ENCODE measurements at places on chromosomes 5 and 9.
A peak's percentile ranks its signal among the peaks of the same experiment; 100 is the strongest.

GRCh38 chr5:72476721-72477120, 30.5 kb downstream of the ZNF366 start:
- DNase-seq: no peak

DNA sequence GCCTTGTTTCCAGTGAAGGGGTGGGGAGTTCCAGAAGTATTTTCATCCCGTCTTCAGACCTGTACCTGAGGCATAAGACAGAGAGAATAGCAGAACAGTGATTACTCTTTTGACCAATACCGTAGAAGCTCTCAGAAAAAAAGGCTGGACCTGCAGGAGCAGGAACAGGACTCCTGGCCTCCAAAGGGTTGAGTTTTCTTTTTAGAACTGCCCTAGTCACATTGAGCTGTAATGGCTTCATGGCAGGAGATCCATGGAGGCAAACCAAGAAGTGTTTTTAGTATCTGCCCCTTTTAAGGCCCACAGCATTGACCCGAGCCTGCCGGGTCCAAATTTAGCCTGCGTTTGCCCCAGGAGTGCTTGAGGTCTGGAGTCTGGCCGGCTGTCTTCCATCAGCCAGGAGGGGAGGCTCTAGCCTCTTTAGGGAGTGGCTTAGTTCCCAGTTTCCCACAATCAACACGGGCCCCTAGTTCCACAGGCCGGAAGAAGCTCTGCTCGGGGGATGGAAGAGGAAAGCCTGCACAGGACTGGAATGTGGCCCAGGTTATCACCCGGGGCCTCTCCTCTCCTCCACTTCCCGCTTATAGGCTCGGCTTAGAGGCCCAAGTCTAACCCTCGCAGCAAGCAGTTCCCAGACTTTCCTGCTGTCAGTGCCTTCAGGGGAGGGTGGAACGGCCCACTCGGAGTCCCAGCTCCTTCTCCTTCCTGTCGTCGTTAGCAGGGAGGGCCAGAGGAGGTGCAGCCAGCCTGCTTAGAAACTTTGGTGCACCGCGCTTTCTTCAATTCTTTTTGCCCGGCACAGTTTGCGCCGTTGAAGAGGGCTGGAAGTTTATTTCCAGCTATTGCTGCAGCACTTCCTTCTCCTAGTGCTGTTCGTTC, 80.7 kb downstream of the C9orf152 start:
- peak; percentile 36 for DNase-seq

DNA sequence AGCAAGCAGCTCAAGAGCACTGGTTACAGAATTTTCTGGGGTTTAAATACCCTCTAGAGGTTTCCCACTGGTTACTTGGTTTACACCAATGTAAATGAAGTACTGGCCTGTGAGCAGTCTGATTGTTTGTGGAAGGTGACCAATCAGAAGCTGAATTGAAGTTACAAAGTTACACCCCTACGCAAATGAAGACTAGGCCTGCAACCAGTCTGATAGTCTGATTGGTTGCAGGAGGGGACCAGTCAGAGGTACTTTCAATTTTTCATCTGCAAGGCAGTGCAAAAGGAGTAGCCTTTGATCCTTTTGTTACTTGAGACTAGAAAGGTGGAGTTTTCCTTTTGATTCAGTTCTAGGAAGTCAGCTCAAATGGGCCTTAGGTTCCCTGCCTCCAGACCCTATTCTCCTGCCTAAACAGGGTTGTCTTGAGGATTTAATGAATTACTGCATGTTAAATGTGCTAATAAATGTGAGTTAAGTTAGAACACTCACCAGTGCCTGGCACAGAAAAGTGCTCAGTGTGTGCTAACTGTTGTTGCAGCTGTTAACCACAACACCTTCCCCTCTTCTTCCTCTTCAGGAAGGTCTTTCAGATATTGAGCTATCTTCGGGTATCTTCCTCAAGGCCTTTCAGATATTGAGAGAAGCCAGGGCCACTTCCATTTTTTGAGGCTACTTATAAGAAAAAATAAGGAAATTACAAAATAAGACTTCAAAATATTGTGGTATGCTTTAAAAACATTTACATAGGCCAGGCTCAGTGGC, 32.1 kb upstream of the CLINT1 start:
- DNase-seq: no peak

- DNase-seq: no peak
Measured at GRCh38 chr5:65034813-65035209, 266.1 kb downstream of the CWC27 start.

DNA sequence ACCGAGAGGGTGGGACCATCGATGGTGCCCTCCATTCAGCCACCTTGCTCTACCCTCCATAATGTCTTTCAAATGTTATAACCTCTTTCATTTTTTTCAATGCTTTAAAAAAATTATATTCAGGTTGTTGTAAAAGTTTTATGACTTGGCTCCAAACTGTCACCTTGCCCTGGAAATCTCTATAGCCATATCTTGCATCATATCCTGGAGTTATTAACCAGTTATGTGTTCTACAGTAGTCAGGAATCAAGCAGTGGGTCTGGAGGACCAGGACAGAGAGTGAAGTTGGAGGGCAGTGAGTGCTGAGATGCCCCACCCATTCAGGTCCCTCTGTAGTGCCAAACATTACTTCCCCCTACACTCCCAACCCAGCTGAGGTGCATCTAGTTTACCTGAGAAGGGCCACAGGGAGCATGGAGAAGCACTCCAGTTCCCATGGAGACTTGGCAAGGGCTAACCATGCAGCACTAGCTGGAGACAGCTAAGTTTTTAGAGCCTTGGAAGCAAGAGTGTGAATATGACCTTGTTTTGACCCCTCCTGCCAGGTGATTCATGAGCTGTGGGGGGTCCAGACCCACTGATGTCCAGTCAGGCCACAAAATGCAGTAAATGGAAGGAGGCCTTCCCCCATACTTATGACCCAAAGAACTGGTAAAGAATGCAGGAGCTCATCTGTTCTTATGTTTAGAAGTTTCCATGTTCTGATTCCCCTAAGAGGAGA, 5.5 kb downstream of the IFNA8 start:
- no peak for DNase-seq

DNA sequence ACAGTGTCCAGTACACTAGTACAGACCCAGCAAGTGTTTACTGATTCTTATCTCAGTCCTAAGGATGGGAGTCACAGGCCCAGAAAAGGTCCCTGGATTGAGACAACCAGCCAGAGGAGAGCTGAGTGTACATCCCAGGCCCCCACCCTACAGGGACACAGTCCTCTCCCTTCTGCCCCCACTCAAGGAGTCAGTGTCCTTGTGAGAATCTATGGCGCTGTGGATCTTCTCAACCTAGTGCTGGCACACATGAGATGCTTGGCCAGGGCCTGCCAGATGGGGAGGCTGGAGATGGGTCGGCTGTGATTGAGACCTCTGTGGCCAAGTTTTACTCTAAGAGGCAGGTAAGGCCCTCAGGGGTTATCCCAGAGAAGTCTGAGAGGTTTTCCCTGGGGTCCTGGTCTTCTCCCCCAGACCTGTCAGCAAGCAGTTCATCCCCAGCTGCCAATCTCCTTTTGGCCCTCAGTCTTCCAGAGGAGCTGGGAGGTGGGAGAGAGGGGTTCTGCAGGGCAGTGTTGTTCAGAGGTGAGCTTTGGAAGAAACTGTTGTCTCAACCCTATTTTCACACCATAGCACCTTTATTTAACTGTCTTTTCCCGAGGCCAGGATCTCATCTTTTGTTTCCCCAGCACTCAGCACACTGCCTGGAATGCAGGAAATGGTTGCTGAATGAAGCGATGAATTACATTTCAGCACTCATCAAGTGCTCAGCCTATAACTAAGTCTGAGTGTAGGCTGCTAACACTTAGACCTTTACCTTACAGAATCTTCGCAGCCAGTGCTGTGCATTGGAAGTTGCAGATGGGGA, 3.2 kb upstream of the NSD1 start:
- DNase-seq: no peak

DNA sequence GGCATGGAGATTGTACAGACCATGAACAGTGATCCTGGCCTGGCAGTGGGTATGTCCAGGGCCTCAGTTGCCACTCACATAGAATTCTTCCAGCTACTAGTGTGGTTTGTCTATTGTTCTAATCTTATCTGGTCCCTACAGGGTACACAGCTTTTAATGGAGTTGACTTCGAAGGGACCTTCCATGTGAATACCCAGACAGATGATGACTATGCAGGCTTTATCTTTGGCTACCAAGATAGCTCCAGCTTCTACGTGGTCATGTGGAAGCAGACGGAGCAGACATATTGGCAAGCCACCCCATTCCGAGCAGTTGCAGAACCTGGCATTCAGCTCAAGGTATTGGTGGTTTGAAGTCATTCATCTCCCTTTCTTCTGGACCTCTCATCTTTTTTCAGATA, 43.8 kb downstream of the THBS4 start:
- DNase-seq: no peak
